Renal pelvis (tissue), 12 donors: ENCODE measurements at places on chromosomes 13 and 19. TPM values are rescaled to one million over a fixed set of nuclear protein-coding genes. Genes with fewer than 3 reads are reported as not detected.
A peak's percentile ranks its signal among the peaks of the same experiment; 100 is the strongest.

MYO1F gene
- polyA plus RNA-seq, result 12.0 TPM

NOSIP gene
- polyA plus RNA-seq, result 79.5 TPM

- no peak for DNase-seq
Measured at GRCh38 chr13:98772794-98773452, 20.5 kb upstream of the SLC15A1 start.

DNA sequence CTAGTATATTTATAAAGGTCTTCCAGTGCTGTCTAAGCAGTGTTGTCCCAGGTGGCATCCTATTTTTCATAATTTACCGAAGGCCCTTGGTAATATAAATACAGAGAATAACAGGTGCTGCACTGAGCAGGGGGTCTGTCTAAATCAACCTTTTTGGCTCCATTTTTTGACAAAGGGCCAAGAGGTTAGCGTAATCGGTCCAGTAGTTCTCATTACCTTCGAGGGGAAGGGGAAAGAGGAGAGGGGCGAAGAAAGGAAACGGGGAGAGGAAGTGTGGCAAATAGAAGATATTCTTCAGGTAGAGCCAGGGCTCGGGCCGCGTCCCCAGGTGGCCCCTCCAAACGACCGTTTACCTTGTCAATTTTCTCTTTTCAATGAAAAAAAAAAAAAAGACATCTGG lies 749 bp upstream of the PAN3 start:
- no peak for DNase-seq

ZNF729 gene
- polyA plus RNA-seq, result 1.4 TPM

AMH gene
- 3.2 TPM for polyA plus RNA-seq

FCGBP gene
- 8.8 TPM for polyA plus RNA-seq

DNA sequence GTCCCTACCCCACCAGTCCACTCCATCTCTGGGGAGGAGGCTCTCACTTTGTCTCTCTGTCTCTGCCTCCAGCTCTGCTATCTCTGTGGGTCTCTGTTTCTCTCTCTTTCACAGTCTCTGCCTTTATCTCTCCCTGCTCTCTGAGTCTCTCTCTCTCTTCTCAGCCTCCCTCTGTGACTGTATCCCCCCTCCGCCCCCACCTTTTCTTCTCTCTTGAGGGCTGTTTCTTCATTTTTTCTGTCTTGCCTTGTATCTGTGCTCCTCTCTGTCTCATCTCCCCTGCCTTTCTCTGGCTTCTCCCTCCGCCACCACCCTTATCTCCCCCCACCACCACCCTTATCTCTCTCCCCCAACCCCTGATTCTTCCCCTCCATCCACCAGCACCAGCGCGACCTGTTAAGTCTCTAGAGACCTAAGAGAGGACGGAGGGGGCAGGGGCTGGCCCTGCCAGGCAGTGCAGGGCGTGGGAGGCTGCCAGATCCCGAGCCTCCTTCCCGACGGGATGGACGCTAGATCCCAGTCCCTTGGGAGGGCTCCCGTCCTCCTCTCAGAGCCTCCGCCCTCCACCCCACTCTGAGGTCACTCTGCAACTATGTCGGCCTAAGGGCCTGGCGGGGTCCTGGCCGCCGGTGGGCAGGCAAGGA lies 1.0 kb downstream of the AXL start:
- DNase-seq, result no peak

- no peak for DNase-seq
Measured at GRCh38 chr13:95536632-95537241, 15.8 kb upstream of the CLDN10 start.

DNA sequence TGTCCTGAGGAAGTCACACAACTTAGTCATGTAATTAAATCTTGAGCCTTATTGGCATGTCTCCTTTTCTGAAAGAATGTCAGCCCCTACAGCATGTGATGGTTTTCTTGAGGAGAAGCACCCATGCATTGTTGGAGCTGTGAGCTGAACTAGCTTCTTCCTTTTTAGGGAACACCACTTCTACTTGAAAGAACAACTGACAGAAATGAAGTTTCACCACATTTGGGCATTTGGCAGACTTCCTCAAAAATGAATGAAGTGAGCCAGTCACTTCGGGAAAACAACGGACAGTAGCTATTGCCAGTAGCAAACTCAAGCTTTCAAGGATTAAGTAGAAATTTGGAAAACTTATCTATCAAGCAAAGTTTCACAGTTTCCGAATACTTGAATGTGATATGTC lies 1351.3 kb downstream of the EFNB2 start:
- DNase-seq, result no peak

DNA sequence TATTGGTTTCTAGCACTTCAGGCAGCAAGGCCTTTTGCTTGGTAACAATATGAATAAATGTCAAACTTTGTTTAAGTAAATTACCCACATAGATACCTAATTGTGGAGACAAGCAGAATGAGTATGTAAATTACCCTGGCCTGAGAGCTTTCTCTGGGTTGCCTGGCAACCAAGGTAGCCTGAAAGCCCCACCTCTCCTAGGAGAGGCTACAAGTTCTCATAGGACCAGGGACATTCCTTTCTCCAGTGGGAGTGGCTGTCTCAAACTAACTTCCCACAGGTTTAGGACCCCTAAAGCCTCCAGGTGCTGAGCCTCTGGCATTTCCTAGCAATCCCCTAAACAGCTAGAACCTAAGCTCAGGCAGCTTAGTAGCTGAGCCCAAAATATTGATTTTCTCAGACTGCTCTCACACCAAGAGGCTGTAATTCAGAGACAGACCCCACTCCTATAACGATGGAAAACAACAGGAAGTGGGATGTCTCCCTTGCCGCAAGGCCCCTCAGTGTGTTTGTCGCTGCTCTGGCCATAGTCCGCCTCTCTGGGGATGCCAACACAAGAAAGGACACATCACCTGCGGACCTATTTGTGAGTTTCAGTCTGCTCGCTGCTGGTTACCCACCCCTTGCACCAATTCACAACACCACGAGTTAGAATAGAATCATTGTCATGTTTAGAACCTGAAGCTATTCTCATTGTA lies 207.3 kb downstream of the DLEU7 start:
- DNase-seq, result peak; percentile 29

CARD8 gene
- polyA plus RNA-seq, result 62.7 TPM

DNA sequence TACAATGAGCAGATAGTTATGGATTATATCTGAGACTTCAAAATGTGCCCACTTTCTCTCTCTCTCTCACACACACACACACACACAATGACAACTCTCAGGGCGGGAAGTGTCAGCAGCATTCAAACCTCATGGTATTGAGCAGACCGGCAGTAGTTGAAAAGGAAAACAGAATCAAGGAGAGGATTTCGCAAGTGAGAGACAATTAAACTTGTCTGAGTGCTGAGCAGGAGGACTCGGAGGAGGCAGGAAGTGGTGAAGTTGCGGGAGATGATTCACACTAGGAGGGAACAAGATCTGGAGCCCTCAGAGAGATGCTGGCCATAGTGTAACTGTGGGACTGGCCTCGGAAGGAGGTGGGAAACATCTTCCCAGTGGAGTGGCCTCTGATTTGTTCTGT lies 353.1 kb downstream of the EFNB2 start:
- no peak for DNase-seq

- no peak for DNase-seq
Measured at GRCh38 chr13:98910501-98910951, 67.3 kb downstream of the DOCK9 start.

DNA sequence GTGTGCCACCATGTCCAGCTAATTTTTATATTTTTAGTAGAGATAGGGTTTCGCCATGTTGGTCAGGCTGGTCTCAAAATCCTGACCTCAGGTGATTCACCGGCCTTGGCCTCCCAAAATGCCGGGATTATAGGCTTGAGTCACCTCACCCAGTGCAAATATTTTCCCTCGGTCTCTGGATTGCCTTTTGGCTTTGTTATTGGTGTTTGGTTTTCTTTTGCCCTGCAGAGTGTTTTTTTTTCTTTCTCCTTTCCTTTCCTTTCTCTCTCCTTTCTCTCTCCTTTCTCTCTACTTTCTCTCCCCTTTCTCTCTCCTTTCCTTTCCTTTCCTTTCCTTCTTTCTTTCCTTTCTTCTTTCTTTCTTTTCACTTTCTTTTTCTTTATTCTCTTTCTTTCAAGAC lies 33.2 kb downstream of the KDM4B start:
- no peak for DNase-seq

ZNF329 gene
- polyA plus RNA-seq, result 21.9 TPM

DNA sequence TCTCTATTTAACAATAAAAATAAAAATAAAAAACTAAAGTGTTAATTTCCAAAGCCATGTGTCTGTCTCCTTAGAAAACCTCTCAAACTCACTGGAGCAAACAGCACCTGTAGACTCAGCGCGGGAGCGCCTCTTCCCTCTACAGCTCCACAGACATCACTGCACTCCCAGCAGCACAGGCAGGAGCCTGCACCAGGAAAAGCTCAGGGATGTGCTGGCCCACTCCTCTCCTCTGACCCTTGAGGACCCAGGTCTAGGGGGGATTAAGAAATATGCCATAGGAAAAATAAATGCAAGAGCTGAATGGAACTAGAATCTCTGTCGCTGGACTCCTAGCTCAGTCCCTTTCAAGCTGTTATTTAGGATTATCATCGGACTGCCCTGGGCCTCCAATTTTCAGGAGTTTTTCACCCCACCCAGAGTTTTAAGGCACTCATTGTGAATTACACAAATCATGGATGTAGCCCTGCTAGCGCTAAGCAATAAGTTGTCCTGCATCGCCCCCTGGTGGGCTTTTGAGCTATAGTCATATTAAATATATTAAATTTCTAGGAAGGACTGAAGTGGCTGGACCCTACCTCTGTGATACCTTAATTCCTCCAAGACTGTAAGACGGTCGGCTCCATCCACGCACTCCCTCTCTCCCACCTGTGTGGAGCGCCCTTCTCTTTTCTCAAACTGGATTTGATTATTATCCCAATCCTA lies 333.9 kb downstream of the UQCRFS1 start:
- DNase-seq, result peak; percentile 76

DNA sequence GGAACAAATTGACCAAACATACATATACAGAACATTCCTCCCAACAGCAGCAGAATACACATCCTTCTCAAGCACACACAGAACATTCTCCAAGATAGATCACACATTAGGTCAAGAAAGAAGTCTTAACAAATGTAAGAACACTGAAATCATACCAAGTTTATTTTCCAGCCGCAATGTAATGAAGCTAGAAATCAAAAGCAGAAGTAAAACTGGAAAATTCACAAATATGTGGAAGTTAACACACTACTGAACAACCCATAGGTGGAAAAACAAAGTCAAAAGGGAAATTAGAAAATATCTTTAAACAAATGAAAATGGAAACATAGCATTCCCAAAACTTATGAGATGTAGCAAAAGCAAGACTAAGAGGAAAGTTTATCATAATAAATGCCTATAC lies 692.6 kb downstream of the DIAPH3 start:
- no peak for DNase-seq

GRCh38 chr13:30808600-30808999 lies 73.3 kb downstream of the ALOX5AP start:
- no peak for DNase-seq

WDR87 gene
- 0.04 TPM for polyA plus RNA-seq

- no peak for DNase-seq
Measured at GRCh38 chr13:59422646-59423045, 741.1 kb downstream of the DIAPH3 start.

DNA sequence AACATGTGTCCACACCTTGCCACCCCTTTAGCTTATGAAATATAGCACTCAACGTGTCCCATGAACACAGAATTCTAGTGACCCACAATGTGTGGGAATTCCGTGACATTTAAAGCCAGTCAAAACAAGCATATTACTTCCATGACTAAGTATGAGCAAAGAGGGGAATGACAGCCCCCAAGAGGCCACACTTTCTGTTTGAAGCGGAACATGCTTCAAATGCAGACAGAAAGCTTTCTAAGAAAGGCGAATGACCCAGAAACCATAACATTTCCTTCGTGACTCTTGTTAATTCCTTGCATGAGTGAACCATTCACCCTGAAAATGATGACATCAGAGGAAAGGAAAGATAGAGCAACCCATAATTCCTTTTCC lies 122.0 kb upstream of the FNDC3A start:
- DNase-seq, result no peak

CEACAM7 gene
- polyA plus RNA-seq, result not detected

- DNase-seq, result no peak
Measured at GRCh38 chr19:33845498-33845897, 48.8 kb downstream of the KCTD15 start.

DNA sequence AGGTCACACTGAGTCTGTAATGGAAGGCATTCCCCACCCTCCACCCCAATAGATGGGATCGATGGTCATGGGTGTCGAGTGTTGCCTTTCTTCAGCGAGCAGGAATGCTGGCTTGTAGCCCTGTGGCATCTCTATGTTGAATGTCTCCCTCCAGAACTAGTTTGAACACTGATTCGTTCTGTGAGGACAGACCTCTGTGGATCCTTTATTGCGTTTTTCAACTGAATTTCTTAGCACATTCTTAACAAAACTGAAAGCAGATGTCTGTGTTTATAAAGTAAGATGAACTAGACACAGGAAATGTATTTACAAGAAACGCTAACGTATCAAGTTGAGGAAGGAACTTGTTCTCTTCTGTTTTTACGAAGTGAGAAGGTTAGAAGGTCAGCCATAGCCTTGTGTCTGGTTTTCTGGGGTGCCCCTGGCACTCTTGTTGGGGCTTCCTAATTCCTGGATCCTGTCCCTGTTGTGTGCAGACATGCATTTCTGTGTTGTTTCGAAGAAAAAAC lies 36.8 kb upstream of the TM9SF2 start:
- no peak for DNase-seq

SSC5D gene
- polyA plus RNA-seq, result 1.6 TPM

DNA sequence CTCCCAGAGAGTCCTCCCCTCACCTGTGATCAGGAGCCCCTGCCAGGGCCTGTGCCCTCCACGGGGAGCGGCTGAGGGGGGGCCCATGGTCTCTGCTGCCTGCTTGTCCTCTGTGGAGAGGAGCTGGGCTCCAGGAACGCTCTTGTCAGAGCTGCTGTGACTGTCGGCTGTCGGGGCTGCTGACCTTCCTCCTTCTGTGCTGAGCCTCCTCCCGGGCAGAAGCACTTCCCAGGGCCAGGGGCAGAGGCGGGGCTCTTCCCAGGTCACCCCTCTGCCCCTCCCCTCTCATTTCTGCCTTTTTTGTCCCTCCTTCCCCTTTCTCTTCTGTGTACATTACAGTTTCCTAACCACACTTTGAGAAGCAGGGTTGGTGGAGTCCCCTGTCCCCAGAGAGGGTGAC lies at the start of gene CEACAM4:
TSS of gene CEACAM4 (minus strand) at position 198 of the 400 bp plus-strand sequence. CDS start at position 87, 111 bp downstream.
- DNase-seq, result no peak

GRCh38 chr19:52336117-52336790 lies at the start of gene ZNF610:
Gene ZNF610, plus strand, starts transcription at chr19:52336243. Its CDS starts 12,930 bp downstream, at chr19:52349173.
- DNase-seq, result peak; percentile 88

GRCh38 chr13:113638173-113638746 lies 19.7 kb downstream of the ATP4B start:
- no peak for DNase-seq

- no peak for DNase-seq
Measured at GRCh38 chr19:1063909-1064660, 2.9 kb upstream of the ARHGAP45 start.

DNA sequence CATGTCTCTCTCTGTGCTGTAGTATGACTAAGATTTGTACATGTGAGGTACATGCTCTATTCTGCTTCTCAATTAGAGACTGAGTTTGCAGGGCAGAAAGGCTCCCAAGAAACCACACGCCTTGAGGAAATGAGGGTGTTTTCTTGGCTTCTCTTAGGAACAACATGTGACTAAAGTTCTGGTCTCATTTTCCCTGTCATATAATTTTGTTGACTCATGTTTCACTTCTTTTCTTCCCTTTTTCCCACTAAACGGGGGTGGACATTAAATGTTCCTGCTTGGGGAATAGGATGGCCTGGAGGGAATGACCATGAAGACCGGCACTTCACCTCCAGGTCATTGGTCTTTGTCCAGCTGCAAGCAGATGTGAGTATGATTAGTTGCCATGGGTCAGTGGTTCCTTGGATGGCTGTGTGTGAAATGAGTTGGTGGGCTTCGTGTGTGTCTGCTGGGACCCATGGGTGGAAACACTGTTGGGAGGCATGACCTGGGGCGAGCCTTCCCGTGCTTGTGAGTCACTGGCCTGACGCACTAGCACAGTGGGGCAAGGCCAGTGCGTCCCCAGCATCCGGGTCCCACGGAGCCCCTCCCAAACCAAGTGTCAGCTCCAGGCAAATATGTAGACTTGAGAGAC lies 56.6 kb downstream of the COL4A1 start:
- DNase-seq, result no peak
